NCI-H1694 treated with DMSO at 0.1 percent for 48 hours (cell line): ENCODE measurements at places on chromosomes 6 and 20.

DNA sequence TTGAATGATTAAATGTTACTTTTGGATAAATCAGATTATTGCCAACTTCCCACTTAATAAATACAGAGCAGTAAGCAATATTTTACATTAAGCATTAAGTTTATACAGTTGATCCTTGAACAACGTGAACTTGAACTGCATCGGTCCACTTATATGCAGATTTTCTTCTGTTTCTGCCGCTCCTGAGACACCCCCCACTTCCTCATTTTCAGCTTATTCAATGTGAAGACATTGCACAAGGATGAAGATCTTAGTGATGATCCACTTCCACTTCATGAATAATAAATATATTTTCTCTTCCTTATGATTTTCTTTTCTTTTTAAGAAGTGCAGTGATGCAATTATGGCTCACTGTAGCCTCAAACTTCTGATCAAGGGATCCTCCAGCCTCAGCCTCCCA lies 167.2 kb downstream of the LINC00237 start:
- DNase-seq = no peak

DNA sequence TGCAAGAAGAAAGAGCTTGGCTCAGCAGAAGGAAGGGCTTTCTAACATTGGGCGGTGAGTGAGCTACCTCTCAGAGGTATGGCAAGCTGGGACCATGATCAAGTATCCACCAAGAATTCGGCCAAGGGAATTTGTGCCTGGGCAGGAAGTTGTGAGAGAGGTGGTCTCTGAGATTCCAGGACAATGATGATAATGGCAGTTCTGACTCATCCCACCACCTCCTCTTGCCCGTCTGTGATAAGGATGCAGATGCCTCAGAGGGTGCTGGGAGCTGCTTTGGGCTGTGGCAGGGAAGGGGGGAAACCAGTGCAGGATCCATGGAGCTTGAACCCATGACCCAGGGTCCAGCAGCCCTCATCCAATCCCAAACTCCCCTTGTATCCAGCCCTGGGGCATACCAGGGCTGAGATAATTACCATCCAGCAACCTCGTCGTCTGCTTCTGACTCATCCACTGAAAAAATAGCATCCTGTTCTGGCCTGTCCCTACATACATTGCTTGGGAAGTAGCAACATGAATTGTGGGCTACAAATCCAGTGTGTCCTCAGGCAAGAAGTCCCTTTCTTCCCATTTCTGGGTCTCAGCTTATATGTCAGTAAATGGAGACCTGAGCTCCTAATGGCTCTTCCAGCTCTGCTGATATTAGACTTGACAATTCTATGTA lies 5.9 kb downstream of the TGM6 start:
- DNase-seq = no peak

GRCh38 chr20:49750611-49751396 lies 37.1 kb upstream of the B4GALT5 start:
- DNase-seq = no peak

- no peak for DNase-seq
These were observed 313.6 kb upstream of the SULF2 start for GRCh38 chr20:48098866-48099265.

GRCh38 chr6:107488875-107489635 lies 862 bp upstream of the SOBP start:
- DNase-seq = no peak
